ENCODE measurements at places on chromosomes 6 and 20.

DNA sequence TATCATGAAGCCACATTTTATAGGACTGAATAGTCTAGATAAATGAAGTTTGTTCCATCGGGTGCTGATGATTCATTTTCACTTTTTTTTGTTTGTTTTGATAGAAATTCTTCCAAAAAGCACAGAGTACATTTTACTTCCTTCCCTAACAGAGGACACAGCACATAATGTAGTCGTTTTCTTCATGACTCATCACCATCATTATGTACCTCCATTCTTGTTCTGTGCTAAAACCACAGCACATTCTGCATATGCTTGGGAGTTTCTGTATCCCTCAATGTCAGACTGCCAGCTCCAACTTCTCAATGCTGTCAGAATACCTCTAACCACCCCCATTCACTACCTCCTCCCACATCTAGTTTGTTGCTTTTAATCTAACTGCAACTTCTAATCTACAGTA, 1004.9 kb upstream of the ADGRB3 start:
- DNase-seq: no peak

- DNase-seq: no peak
Observed at GRCh38 chr20:46568570-46569129, 18.2 kb upstream of the OCSTAMP start.

- DNase-seq: no peak
Observed at GRCh38 chr20:13809855-13810254, 25.0 kb downstream of the NDUFAF5 start.

DNA sequence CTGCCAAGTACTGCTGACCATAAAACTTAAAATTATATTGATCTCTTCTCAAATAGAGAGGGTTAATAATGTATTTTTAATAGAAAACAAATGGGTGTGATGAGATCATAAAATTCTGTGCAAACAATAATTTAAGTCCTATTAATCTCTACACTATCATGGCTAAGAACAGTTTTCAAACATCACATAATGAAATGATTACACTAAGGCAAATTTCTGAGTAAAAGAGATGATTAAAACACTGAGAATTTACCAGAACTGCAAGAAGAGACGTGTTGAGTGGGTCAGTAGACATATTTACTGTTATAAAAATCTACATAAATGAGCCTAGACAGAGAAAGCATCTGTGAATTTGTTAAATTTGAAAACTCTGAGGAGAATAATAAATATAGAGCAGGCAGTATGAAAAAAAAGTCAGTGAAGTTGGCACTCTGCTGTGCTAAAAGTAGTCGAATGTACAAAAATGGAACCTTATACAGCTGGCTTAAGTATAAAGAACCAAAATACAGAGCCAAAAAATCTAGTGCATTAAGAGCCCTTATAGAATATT, 302.6 kb upstream of the MANEA start:
- DNase-seq: no peak

DNA sequence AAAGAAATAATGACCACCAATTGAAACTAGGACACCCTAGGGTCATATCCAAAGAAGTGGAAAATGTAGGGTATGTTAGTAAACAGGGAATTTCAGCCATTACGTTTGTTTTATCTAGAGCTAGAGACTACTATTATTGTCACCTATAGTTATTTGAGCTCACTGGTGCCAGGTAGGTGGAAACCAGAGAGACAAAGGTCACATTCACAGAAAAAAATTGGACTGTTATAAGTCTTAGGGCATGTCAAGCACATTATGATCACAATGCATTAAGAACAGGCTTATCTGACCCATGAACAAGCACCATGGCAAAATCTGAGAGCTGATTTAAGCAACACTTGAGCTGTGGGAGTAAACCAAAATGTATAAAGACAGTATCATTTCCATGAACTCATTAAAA, 530.1 kb upstream of the CITED2 start:
- no peak for DNase-seq

Measured in activated CD8-positive, alpha-beta memory T cell treated with anti-CD3 and anti-CD28 coated beads for 4 hours (primary cell).